Fibroblast of lung (primary cell): ENCODE measurements at places on chromosomes 4 and X. TPM values are rescaled to one million over a fixed set of nuclear protein-coding genes. Genes with fewer than 3 reads are reported as not detected.
A peak's percentile ranks its signal among the peaks of the same experiment; 100 is the strongest.

DNA sequence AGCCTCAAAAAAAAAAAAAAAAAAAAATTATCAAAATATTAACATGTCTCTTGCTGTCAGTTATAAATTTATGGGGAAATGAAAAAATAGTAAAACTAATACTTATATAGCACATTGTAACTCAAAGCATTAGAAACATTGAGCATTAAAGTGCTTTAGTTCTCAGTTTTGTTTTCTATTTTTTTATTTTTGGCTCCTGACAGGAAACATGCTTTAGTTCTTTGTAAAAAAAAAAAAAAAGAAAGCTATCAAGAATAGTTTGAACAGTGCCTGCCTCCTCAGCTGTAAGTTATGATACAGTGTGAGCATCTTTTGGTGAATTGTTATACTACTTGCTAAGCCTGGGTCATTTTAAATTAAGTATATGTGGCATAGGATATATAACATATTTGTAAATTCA is 5.1 kb upstream of the CENPC start:
- DNase-seq, result no peak

- DNase-seq, result no peak
Observed at GRCh38 chr4:172680691-172681090, 487.9 kb upstream of the GALNT7 start.

DNA sequence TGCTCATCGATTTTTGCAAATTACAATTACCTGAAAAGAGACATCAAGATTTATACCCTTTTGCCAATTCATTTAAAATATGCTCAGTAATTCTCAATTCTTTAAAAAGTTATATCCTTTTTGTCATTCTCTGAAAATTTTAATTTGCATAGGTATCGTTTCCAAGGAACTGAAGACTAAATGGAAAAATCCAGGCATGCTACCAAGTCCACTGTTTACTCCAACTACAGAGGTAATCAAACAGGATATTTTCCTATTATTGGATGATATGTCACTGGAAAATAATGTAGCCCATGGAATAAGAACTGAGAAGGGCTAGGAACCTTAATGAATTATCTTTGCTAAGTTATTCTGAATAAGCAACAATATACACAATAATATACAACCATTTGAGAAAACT is 132.7 kb downstream of the THOC2 start:
- no peak for DNase-seq

- DNase-seq, result no peak
Observed at GRCh38 chr4:5036239-5036638, 15.0 kb upstream of the STK32B start.

DNA sequence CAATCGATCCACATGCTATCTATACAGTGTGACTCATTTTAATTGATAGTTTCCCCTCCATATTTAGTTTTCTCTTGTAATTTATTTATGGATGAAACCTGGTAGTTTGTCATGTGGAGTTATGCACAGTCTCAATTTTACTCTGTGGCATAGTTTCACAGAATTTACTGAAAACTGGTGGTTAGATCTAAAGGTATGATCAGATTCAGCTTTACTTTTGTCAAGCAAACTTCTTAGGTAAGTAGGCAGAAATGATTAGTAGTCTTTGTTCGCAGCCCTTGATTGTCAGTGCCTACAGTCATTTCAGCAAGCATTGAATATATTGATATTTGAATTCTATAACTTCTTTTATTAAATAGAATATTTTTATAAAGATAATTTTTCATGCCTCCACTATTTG is 2.5 kb downstream of the ADD1 start:
- no peak for DNase-seq

DNA sequence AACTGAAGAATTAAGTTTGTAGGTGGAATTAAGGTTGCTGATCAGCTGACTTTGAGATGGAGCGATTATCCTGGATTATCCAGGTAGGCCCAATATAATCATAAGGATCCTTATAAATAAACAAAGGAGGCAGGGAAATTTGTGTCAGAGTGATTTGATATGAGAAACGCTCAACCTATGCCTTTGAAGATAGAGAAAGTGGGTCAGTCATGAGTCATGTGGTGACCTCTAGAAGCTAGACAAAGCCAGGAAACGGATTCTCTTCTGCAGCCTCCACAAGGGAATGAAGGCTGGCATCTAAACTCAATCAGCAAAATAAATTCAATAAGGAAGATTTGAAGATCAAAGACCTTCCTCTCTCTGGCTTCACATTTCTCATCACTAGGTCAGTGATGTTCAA is 41.5 kb upstream of the SMIM10 start:
- DNase-seq, result peak; percentile 50

DNA sequence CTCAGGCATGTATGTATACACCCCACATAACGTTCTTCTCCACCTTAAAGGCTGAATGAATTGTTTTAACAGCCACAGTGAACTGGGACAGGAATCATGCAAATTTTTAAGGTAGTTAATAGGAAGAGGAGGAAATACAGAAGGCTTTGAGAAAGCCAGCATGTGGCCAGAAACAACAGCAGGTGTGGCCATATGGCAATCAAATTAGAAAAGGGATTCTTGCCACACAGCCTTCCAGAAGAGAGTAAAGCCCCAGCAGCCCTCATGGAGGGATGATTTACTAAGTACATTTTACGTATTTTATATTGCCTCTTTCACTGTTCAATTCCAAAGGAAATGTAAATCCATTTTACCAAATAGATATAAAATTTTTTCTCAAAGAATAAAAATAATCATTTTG is 792.2 kb downstream of the ADGRL3 start:
- no peak for DNase-seq

- DNase-seq, result no peak
Observed at GRCh38 chrX:132948648-132949260, 9.7 kb downstream of the HS6ST2 start.

DNA sequence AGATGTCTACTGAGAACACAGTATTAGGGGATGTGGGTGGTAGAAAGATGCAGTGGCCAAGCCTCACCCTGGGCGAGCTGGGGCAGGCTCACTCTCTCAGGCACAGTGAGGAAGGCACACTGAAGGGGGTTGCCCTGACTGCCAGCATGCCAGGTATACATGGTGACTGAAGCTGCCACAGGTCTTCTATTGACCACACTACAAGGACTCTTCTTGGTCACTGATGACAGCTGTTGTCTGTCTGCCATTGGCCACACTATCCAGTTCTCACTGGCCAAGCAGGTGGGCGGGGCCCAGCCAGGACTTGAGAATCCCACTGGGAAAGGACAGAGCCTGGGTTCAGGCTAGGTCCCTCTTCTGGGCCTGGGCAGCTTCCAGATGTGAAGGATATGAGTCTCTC is 39.7 kb upstream of the TBC1D14 start:
- no peak for DNase-seq

DNA sequence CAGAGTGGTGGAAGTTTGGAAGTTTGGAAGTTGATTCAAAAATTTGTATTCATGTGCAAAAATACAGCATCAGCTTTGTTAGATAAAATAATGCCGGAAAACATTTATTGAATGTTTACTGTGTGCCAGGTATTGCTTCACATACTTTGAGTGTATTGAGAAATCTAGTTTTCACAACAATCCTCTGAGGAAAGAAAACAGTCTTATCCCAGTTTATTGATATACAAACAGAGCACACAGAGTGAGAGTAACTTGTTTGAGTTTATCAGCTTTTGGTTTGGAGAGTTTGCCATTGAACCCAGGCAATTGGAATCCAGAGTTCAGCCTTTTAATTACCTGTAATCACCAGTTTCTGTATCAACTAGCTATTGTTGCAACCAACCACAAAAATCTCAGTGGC is 127.2 kb upstream of the RPS6KA3 start:
- no peak for DNase-seq

- DNase-seq, result peak; percentile 22
Observed at GRCh38 chr4:84258905-84259830, 239.9 kb downstream of the NKX6-1 start.

- no peak for DNase-seq
Observed at GRCh38 chr4:169132561-169133305, 122.7 kb upstream of the CBR4 start.

DNA sequence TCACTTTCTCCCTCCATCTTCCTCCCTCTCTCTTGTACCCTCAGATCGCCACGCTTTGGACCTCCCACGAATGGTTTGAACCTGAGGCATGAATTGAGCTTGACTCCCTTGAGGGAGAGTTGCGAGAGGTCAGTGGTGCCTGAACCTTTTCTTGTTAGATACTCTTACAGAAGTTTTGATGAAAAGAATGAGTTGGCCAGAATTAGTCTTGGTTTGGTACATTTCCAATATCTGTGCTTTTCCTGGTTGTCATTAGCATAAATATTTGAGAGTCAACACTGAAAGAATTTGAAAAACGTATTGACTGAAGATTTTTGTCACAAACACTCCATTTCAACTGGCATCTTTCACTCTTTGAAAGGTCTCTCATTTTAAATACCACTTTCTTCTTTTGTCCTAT is 510.6 kb upstream of the DIPK2B start:
- peak; percentile 82 for DNase-seq

DNA sequence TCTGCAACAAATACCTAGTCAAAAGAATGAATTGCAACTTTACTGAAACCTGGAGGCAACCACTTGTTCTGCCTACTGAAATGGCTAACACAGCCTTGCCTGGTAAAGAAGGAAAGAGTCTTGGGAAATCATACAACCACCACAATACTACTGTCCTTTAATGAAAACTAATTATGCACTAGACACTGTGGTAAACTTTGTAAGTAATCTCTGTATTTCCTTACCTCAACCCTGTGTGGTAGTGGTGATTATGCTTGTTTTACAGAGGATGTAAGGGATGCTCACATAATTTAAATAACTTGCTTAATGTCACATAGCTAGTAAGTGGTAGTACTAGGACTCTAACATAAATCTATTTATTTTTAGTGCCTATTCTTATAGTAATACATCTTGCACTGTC is 44.7 kb downstream of the TMEM156 start:
- no peak for DNase-seq

- DNase-seq, result no peak
Observed at GRCh38 chr4:182862921-182863320, 54.3 kb downstream of the DCTD start.

GRCh38 chr4:185847352-185848097 is 35.5 kb upstream of the SORBS2 start:
- DNase-seq, result peak; percentile 88

DNA sequence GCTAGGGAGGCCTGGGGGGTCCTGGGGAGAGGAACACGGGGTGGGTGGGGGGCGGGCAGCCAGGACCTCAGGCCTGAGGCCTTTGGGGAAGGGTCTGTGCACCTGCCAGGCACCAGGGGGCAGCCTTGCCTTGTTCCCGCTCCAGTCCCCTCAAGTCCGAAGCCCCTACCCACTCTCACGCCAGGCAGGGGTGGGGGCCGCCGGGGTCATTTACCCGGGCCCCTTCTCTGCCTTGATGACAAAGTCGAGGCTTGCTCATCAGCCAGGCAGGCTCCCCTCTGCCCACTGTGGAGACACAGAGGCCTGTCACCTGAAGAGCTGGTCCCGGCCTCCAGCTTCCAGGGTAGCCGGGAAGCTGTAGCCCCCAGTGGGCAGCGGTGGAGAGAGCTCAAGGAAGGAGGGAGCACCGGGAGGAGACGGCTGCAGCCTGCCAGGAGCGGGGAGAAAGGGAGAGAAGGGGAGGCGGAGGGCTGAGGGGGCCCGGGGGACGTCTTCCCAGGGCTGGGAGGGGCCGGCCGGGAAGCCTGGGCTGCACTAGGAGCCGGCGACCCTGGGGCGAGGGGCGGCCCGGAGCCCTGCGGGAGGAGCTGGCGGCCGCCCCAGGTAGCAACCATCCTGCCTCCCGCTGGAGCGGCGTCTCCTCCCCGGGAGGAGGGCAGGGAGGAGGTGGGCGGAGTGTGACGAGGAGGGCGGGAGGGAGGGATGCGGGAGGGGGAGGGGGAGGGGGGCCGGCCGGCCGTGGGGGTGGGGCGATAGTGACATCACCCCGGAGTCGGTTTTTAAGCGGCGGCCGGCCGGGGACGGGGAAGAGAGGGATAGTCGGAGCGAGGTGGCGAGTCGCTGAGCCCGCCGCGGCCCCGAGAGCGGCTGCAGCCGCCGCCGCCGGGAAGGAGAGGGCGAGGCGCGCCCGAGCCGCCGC is at the start of gene SLC6A8:
Gene SLC6A8, plus strand, starts transcription at position 806 of the 919 bp plus-strand sequence. CDS start 649 bp downstream, outside the sequence.
- peak; percentile 52 for DNase-seq

DNA sequence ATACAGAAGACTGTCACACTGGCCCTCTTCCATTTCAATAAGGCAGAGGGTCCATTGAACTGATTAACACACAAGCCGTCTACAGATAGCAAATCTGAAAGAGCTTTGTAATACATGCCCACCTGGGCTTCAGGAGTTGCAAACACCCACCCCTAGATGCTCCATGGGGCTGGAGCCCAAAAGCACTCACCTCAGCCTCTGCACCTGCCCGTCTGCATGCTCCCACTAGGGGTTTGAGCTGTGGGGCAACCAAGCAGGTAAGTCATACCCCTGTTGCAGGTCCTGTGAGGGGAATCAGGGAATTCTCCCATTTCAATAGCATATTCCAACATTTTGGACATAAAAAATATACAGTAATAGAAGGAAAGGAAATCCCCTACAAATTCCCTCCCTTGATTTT is 243.0 kb upstream of the KCNIP4 start:
- DNase-seq, result no peak

DNA sequence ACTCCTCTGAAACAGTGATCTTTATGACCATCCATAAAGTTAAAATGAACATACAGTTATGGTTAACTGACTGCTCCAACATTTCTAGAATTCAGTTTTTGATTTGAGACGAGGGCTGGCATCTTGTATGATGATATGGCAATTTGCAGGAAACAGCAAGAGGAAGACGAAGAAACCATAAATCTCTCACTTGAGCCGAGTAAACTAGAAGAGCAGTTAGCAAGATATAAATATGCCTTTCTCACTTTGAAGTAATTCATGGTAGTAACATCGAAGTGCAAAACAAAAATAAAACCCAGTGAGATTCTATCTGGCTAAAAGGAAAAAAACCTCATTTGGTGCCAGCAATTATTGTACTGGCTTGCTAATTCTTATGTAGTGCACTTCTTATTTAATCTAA is 139.0 kb upstream of the SPRY1 start:
- DNase-seq, result no peak

The SMARCA1 gene
- 47.5 and 53.3 TPM in 2 replicates for total RNA-seq

The SLC2A9 gene
- 2.3 and 2.8 TPM in 2 replicates for total RNA-seq

The OTUD6A gene
- not detected in 2 replicates for total RNA-seq

The ESX1 gene
- total RNA-seq, result not detected in 2 replicates

The GPC4 gene
- 1.5 and 2.8 TPM in 2 replicates for total RNA-seq

The FAM47E gene
- total RNA-seq, result 0.99 and 1.0 TPM in 2 replicates

The KLB gene
- total RNA-seq, result not detected in 2 replicates

The MAGEA9B gene
- not detected in 2 replicates for total RNA-seq

The BTK gene
- not detected in 2 replicates for total RNA-seq

The CDK16 gene
- total RNA-seq, result 34.2 and 57.6 TPM in 2 replicates

The UGT2A1 gene
- total RNA-seq, result not detected in 2 replicates

The FGF13 gene
- total RNA-seq, result 4.6 and 9.6 TPM in 2 replicates

The NKX6-1 gene
- total RNA-seq, result 0.17 and 0.26 TPM in 2 replicates
